ENCODE measurements at places on chromosomes 3 and 15.

GRCh38 chr15:37903919-37904625, 30.4 kb upstream of the TMCO5A start:
- no peak for DNase-seq

DNA sequence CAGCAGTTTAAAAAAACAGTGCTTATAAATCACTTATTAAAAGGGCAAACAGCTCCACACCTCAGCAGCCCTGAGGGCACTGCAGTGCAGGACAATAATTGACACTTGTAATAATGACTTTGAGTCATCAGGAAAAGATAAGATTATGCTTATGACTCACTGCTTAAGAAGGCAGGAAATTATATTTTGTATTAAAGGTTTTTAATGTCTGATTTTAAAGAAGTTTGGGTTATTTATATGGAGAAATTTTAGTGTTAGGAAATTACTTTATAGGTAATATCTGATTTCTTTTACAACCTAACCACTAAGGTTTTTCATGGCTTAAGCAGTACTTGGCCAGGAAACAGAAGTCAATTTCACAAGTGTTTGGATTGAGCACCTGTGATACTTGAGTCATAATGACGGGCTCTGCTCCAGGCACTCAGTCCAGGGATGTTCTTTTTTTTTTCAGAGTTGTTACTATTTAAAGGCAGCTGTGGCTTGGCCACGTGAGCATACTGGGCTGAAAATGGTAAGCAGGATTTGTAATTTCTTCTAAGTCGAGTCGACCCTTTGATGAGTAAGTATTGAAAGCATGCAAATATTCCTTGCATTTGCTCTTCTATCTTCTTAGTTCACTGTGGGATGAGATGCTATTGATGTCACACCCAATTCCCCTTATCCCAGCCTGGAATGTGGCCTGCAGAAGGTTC, 21.6 kb upstream of the SLC6A20 start:
- DNase-seq: no peak

DNA sequence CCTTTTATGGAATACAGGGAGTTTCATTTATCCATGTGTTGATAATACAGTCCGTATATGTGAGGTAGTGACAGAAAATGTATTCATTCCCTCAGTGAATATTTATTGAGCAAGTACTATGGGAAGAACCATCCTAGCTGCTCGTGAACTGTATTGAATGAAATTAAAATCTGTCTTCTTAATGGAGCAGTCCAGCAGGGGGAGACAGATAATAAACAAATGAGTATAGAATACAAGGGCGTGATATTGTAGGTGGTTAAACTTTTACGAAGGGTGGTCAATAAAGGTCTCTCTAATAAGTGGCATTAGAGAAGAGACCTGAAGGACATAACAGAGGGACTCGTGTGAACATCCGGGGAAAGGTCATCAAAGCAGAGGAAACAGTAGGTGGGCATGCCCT, 62.7 kb upstream of the OSTN start:
- DNase-seq: no peak

GRCh38 chr3:81352867-81353266, 408.6 kb downstream of the GBE1 start:
- no peak for DNase-seq

DNA sequence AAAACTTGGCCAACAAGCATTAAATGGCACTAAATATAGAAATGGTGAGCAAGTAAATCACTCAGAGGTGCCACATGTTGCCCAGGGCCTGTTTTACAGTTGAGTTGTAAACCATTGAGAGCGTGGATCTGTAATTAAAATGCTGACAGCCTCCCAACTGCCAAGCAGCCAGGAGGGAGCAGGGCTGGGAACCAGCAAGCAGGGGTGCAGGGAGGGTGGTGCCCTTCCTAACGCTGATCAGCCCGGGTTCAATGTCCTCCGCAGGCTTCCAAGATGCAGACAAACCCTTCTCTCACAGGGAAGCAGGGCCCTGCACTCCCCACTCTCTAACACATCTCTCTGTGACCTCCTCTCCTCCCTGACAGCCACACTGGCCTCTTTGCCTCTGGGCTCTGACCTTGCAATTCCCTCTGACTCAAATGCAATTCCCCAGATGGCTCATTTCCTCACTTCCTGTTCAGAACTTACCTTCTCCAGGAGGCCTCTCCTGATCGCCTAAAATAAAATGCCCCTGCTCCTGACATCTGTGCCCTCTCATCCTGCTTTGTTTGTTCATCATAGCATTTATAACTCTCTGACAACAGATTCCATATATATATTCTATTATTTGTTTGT, 40.0 kb downstream of the WNT7A start:
- no peak for DNase-seq

DNA sequence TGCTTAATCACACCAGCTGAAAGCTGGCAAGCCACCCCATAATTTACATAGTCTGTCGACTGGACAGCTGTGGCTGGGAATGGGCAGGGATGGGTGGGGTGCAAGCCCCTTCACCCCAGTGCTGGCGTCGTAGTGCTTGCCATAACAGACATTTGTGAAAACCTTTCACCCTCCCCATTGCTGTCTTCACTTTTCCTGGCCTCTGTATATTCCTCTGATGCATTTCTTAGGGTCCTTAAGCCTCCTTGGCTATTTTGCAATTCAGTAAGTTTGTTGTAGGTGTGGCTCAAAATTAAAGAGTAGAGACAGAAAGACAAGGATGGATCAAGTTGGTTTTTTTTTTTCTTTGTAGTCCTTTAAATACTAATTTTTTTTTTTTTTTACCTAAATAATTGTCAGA, 383.3 kb upstream of the MCTP2 start:
- no peak for DNase-seq

GRCh38 chr3:168801794-168802193, 706.1 kb upstream of the GOLIM4 start:
- DNase-seq: no peak

DNA sequence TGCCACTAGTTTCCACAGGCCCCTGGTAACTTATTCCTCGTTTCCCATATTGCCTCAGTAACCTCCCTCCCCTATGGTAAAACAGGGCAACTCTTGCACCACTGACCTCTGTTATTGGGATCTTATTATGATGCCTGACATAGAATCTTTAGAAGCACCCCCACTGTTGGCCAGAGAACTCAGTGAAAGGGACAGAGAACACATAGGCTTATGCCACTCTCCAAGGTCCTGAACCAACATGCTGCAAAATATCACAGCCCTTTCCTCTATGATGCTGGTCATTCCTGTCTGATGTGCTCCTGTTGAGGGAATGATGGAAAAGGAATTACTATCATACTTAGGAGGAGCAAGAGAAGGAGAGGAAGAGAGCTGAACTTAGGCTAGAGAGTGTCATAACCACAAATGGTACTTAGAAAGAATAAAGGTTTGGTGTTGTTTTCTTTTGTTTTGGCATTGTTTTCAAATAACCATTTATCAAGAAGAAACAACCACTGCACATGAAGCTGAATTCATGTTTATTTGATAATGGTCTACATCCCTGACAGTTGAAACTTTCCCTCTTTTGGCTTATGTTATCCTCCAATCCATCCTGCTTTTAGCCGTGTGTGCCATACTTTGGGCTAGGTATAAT, 330.2 kb downstream of the EPHB1 start:
- DNase-seq: no peak

GRCh38 chr3:18194431-18194830, 230.7 kb downstream of the SATB1 start:
- DNase-seq: no peak

- DNase-seq: no peak
Observed at GRCh38 chr15:77030928-77031375, 36.0 kb downstream of the PSTPIP1 start.

DNA sequence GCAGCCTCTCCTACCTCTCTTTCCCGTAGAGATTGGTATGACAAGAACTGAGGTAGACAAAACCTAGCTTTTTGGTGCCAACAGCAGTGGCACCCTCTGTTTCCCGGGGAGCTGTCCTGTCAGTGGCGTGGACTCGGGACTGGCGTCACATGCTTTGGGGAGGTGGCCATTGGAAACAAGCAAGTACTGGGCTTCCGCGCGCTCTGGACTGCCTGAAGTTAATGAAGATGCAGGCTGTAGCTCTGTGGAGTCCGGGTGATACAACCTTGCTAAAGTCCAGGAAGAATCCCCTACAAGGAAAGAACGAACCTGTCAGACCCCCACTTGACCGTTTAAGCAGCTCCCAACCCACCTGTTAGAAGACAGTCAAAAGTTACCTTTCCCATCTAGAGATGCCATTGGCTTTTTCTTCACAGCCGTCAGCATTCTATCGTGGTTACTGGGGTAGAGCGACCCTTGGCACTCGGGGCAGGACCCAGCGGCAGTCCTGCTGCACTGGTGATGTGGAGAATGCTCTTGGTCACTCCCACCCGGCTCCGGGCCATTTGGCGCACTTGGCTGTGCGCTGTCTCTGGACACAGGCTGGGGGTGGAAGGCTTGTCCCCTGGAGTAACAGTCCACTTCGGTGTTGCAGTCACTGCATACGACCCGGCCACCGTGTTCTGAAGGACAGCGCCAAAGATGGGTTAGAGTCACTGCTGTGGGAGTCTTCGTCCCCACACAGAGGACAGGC, 120.5 kb downstream of the LRIG1 start:
- no peak for DNase-seq

- no peak for DNase-seq
Observed at GRCh38 chr3:124903896-124904834, 17.0 kb upstream of the ITGB5 start.

GRCh38 chr3:62525281-62525680, 151.9 kb upstream of the FEZF2 start:
- no peak for DNase-seq

- DNase-seq: no peak
Observed at GRCh38 chr15:84633311-84634227, 20.5 kb downstream of the WDR73 start.

DNA sequence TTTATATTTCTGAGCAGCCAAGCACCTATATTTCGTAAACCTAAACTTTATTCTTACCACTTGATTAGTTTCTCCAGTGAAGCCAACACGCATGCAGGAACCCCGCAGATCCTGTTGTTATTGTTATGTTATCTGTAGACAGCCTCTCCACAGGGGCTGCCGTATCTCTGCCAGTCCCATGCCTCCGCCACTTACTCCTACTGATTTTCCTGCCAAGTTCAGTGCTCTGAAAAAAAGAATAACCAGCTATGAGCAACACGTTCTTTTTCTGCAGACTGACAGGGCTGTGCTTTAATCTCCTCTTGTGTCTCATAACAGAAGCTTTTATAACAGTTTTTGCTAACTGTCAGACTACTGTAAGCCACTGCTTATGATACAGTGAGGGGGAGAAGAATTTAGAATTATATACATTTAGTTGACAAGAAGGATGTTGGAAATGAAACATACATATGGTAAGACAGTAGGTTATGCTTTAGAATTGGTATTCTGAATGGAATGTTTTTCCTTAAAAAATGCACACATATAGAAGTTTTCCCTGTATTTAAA, 347.4 kb downstream of the SI start:
- no peak for DNase-seq

- DNase-seq: no peak
Observed at GRCh38 chr15:74830868-74831267, 4.4 kb downstream of the CPLX3 start.

- DNase-seq: no peak
Observed at GRCh38 chr15:68554721-68555678, 23.8 kb upstream of the CORO2B start.

- DNase-seq: no peak
Observed at GRCh38 chr15:79007066-79007465, 62.2 kb upstream of the CTSH start.

DNA sequence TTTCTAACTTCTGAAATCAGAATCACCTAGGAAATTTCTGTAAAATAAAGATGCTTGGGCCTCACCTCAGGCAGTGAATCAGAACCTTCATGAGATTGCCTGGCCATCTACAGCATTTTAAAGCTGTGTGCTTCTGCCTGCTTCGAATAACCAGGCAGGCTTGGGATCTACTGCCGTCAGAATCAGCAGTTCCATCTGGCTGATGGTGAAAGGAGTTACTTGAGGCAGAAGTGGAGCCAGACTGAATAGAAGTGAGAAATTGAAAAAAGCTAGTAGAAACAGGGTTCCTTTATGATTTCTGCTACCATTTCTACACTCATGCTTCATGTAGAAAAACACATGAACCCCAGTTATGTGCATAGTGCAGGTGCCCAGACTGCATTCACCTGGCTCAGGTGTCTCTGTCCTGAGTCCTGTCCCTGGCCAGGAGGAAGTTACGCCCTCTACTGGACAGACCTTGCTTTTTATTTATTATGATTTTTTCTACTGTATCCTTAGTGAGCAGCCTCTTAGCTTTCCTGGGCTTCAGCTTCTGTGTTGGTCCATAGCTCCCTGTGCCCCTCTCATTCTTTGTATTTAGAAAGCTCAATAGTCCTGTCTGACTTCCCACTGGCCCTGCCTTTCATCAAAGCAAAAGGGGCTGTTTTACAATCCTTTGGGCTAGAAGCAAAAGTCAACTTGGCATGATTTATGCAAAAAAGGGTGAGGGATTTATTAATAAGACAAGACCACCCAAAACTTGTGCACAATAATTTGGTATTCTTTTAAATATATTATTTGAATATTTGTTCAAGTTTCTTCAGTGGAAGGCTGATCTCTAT, 200.8 kb upstream of the GOLGA6L4 start:
- no peak for DNase-seq

GRCh38 chr3:135564696-135565095, 400.8 kb upstream of the PPP2R3A start:
- no peak for DNase-seq

DNA sequence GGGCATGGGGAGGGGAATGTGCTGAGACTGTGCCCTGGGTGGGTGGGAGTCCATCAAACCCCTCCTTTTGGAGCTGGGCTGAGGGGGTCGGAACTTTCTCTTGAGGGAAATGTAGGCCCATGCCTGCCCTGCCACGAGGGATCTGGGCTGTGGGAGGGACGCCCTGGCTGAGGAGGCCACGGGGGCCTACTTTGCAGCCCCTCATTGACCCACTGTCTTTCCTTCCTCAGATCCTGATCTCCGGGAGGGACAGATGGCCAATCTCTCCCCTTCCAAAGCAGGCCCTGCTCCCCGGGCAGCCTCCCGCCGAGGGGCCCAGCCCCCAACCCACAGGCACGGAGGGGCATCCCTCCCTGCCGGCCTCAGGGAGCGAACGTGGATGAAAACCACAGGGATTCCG, 25.3 kb downstream of the LOXL1 start:
- no peak for DNase-seq

GRCh38 chr3:41198526-41198925, 779 bp upstream of the CTNNB1 start:
- DNase-seq: peak; percentile 3

DNA sequence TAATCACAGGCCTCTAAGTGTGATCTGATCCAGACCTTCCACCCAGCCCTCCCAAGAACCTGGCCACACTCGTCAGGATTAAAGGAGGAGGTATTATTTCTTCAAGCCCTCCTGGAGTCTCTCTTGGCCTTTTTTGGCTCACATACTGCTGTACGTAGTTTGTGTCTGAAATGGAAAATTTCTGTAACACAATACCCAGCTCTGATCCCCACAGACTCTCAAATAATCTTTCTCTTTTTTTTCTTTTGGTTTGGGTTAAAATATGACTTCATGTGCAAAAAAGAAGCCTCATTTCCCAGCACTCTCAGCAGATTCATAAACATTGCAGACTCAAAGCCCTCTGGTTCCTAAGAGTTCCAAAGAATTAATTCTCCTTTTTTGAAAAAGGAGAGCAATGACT, 96.5 kb upstream of the PHLDB2 start:
- DNase-seq: no peak

- no peak for DNase-seq
Observed at GRCh38 chr3:45311953-45312801, 76.2 kb upstream of the LARS2 start.
